ENCODE measurements at places on chromosomes 2 and 18.

DNA sequence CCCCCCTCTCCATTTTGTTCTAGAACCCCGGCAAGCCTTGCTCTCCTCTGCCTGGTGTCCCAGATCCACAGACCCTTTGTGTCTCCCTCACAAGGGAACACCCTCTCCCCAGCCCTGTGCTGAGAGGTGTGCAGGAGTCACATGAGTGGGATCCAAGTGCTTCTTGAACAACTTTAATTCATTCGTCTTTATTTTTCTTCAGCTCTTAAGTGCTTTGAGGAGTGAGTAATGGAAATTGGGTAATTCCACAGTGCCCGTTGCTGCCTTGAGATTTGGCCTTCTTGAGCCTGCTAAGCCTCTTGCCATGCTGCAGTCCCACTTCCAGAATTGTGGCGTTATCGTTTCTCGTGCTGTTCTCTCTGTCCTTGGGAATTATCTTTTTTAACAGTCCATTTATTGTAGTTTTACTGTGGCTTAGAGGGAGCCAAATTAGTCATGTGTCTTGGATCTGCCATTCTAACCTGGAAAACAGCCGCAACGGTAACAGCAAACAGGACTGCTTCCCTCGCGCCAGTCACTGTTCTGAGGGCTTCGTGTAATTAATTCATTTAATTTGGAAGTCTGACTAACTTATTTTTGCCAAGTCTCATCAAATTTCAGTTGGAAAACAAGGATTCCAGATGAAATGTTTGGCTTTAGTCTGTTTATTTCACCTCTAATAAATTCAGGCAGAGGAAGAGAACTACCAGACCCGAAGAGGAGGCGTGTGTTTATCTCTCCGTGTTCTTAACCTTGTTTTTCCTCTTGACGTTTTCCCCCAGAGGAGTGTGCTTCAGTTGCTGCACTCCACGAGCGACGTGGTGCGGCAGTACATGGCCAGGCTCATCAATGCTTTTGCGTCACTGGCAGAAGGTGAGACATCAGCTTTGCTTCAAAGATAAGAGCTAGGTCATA, 72.0 kb downstream of the ARMC9 start:
- DNase-seq = no peak

- DNase-seq = no peak
Observed at GRCh38 chr18:56986829-56987228, 160.1 kb upstream of the BOD1L2 start.

GRCh38 chr18:23756590-23757436, 67.6 kb downstream of the LAMA3 start:
- no peak for DNase-seq

DNA sequence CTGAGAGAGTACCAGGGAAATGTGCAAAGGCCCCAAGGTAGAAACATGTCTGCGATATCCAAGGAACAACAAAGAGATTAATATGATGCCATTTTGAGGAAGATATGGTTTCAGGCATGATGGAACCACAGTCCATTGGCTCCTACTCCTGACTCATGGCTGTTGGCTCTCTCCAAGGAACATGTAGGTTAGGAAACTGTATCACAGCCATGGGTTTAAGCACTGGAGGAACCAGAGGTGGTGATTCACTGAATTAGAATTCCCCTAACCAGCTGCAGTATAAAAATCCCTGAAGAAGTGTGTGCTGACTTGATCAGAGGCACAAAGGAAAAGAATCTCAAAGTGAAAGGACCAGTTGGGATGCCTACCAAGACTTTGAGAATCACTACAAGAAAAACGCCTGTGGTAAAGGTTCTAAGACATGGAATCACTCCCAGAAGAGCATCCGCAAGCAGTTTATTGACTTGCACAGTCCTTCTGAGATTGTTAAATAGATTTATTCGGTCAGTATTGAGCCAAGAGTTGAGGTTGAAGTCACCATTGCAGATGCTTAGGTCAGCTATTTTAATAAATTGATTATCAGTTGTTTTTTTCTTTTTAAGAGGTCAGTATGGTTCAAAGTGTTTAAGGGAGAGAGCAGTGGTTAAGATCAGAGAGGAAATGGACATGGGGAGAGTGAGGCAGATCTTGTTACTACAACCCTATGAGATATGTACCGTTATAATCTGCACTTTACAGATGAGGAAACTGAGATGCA, 110.7 kb upstream of the OTX1 start:
- no peak for DNase-seq

DNA sequence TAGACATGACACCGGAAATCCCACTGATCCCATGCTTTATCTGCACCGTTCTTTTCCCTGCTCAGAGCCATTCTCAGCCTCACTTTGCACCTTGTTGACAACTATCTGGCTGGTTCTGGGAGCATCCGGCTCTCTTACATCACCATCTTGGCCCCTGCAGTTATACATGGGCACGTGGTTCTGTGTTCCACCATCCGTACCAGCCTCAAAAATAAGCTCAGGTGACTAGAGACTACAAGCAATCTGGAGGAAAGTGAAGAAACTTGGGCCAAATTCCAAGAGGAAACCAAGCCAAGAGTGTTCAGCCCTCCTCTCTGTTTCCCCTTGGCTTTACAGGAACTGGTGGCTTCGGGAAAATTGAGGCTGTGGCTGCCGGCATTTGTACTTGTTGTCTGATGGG, 244.6 kb upstream of the ACVR2A start:
- no peak for DNase-seq

DNA sequence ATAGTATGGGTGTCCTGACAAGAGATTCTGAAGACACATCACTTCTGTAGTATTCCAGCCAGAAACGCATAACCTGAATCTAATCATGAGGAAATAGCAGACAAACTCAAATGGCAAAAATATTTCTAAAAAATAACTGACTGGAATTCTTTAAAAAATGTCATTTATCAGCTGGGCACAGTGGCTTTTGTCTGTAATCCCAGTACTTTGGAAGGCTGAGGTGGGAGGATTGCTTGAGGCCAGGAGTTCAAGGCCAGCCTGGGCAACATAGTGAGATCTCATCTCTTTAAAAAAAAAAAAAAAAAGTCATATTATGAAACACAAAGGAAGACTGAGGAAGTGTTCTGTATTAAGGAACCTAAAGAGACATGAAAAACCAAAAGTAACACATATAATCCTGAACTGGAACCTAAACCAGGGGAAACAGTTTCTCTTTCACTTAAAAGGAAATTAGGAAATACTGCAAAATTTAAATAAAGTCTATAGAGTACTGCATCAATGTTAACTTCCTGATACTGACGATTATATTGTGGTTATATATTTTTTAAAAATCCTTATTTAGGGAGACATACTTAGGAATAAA, 29.9 kb downstream of the SESTD1 start:
- no peak for DNase-seq

GRCh38 chr2:209390839-209391238, 33.0 kb upstream of the MAP2 start:
- DNase-seq = no peak

DNA sequence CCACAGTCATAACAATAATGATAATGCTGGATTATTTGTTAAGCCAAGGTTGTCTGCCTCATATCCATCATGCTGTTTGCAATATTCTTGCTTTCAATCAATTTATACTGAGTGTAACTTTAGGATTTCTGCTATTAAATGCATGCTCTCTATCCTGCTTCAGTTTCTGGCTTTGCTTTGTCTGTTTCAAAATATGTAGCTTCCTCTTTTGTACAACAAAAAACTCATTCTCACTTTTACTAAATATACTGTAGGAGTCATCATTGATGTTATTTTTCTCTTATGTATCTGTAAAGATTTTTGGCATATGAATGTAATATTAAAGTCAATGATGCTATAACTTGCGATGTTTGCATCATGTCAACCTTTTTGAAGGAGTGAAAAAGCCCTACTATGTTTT, 149.3 kb downstream of the GPD2 start:
- no peak for DNase-seq

GRCh38 chr18:77262643-77263465, 13.2 kb downstream of the GALR1 start:
- DNase-seq = no peak

- DNase-seq = no peak
Observed at GRCh38 chr2:74714691-74715080, 60.6 kb downstream of the SEMA4F start.

DNA sequence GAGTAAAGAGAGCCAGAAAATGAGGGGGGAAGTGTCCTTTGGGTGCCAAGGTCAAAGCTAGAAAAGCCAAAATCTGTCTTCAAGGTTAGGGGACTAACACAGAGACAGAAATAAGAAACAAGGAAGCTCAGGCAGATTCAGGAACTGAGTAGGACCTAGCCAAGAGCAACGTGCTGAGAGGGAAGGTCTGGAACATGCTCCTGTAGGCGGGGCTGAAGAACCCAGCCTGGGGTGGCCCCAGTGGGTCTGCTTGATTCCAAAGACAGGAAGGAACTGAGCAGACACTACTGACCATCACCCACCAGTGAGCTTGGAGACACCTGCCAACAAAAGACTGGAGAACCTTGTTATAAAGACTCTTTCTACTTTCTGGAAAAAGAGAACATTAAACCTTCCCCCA, 105.1 kb downstream of the SP3 start:
- DNase-seq = no peak

- no peak for DNase-seq
Observed at GRCh38 chr2:198242093-198242492, 437.7 kb downstream of the PLCL1 start.

- no peak for DNase-seq
Observed at GRCh38 chr2:231299267-231299666, 96.2 kb upstream of the B3GNT7 start.

DNA sequence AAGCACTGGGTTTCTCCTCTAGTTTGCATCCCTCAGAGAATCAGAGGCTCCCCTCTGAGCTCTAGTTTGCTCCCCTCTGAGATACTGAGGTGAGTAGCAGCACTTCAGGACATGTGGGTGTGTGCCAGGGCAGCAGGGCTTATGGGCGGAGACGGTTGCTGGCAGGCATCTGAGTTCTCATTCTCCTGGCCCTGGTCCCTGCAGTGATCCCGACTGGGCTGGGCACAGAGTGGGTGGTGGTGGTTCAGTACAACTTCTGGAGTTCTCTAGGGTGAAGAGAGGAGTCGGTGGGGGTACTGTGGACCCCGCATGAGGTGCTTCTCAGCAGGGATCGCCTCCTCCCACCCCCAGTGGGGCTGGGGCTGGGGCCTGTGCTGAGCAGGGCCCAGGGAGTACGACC, 47.9 kb downstream of the BOLA3 start:
- DNase-seq = no peak

- DNase-seq = no peak
Observed at GRCh38 chr18:39434223-39434920, 1868.8 kb upstream of the CELF4 start.

GRCh38 chr2:118255771-118256372, 167.6 kb downstream of the INSIG2 start:
- no peak for DNase-seq

DNA sequence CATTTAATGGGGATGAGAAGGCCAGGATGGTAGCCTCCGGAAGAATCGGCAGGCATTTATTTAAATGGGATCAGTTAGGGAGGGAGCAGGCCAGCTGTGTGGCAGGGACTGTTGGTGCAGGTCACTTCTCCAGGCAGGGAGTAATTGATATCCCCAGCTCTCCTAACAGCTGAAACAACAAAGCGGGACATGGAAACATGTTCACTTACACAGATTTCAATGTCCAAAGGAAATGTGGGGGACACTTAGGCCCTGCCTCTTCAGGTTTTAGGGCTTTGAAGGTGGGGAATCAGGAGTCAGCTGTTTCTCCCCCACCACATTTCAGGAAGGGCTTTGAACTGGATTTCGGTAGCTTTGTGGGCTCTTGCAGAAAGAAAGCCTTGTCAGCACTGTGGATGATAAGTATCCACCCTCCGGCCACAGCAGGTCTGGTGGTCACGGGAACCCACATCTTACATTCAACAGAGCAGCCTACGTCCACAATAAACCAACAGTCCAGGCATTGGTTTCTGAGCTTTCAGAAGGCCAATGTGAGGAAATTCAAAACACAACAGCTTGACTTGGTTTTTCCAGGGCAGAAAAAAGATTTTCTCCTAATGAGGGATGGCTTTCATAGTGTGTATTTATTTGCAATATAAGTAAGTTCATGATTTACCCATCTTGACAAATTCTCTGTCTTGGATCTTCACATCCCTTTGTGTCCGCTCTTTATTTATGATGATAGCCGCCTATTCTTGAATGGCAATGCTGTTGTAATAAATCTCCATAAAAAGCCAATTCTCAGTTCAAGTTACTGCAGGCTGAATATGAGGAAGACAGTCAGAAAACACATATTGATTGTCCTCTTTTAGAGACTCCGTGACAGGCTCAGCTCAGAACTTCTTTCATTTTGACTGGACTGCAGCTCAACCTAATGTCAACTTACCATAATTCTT, 96.6 kb upstream of the NRP2 start:
- no peak for DNase-seq

- DNase-seq = no peak
Observed at GRCh38 chr2:104856973-104857261, 3.0 kb downstream of the POU3F3 start.

DNA sequence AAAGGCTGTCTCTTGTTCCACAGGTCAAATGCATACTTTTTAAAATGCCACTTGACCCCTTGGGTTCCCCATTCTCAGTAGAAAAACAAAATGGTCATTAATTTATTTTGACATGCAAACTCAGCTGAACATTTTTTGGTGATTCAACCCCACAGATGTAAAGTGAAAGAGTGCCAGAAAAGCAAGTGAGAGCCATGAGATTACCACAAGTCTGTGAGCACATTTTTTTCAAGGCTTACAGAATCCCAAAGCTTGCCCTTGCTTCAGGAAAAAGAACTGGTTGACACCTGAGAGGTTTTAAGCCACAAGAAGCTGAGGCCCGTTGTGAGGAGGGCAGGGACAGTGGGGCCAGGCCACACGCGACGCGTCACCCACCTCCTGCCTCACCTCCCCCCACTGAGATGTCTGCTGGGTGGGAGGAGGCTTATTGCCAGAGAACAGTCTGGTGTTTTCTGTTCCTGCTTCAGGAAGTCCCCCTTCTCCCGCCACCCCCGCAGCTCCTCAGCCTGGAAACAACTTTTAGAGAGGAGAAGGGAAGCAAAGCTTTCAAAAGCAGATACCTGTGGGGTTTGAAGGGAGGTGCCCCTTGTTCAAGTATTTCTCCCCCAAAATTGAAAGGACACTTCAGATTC, 70.4 kb upstream of the CYP1B1 start:
- no peak for DNase-seq

GRCh38 chr2:171512014-171512413, 10.3 kb upstream of the CYBRD1 start:
- DNase-seq = no peak

DNA sequence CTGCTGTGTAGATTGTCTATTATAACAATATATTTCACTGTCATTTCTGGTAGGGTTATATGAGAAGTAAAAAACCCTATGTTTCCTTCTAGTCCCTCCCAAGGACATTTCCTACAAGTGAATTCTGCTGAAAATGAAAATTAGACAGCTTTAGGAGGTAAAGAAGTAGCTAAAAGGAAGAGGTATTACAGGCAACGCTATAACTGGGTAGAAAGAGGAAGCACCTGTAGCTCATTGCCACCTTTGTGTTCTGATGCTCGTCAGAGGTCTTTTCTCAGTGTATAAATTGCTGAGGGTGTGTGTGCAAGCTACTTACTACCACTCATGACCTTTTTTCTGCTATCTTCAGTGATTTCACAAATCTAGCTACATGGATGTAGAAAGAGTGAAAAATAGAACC, 1.4 kb downstream of the DNAJC10 start:
- no peak for DNase-seq

- no peak for DNase-seq
Observed at GRCh38 chr2:60849187-60849586, 32.2 kb upstream of the REL start.

GRCh38 chr18:31426871-31427406, 20.6 kb upstream of the DSG3 start:
- no peak for DNase-seq

- DNase-seq = no peak
Observed at GRCh38 chr2:32375228-32375892, 18.5 kb downstream of the BIRC6 start.
